T-cell (primary cell): ENCODE measurements at places on chromosomes 5 and 9.

GRCh38 chr5:173065155-173065554, 9.0 kb downstream of the CREBRF start:
- DNase-seq: no peak

DNA sequence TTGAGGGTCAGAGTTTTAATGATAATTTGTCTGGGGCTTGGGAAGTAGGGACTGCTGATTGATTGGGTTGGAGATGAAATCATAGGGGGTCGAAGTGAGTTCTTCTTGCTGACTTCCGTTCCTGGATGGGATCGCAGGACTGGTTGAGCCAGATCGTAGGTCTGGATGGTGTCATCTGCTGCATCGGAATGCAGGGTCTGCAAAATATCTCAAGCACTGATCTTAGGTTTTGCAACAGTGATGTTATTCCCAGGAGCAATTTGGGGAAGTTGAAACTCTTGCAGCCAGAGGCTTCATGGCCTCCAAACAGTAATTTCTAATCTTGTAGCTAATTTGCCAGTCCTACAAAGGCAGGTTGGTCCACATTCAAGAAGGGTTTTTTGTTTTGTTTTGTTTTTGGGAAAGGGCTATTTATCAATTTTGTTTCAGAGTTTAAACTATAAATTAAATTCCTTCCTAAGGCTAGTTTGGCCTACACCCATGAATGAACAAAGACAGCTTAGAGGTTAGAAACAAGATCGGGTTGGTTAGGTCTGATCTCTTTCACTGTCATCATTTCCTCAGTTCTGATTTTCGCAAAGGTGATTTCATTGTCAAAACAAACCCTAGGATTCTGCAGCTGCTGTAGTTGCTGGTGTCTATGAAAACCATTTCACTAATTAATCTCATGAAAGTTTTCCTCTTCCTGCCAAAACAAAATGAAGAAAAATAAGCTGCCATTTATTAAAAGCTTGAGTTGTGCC, 388.0 kb downstream of the TMEM232 start:
- no peak for DNase-seq

GRCh38 chr5:139797856-139798510, 2.4 kb downstream of the PSD2 start:
- no peak for DNase-seq

- no peak for DNase-seq
These were observed 355.1 kb upstream of the RFX3 start for GRCh38 chr9:3880851-3881250.

DNA sequence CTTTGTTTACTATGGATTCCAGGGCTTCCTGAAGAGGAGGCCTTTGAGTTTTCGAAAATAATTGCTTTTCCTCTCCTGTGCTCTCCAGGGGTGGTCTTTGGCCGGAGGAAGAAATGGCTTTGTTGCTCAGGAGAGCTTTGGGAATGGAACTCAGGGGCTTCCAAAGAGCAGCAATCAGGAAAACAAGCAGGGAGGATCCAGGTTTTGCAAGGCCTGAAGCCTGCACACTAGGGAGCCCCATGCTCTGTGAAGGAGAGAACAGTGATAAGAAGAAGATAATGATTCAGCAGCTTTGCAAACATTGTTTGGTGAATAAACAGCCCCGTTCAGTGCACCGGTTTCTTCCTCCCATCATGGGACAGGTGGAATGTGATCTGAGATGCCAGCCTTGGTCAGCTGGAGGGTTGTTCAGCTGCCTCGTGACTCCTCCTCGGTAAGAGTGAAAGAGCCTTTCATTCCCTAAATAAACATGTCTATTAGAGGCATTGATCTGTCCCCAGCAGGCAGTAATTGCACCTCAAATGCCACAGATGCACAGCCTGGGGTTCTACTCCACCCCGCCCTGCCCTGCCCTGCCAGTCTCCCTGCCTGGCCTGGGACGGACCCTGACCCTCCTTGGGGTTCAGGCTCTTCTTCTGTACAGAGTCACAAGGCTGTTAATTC, 11.5 kb upstream of the ALDH1B1 start:
- no peak for DNase-seq

GRCh38 chr5:170293273-170293672, 4.3 kb downstream of the LCP2 start:
- DNase-seq: no peak

DNA sequence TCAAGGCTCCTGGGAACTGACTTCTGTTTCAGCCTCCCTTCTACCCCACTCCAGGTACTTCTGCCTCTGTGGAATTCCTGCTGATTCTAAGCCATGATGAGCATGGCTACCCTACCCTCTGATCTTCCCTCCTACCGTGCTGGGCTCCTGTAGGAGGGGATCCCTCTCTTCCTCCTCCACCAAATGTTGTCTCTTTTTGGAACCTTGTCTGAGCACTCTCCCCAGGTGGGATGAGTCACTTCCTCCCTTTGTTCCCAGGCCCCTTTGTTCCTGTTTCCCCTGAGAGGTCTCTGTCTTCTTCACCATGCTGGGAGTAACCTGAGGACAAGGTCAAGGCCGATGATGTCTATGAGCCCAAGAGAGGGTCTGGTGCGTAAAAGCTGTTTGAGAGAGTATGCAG, 213.2 kb downstream of the GABBR2 start:
- DNase-seq: no peak

DNA sequence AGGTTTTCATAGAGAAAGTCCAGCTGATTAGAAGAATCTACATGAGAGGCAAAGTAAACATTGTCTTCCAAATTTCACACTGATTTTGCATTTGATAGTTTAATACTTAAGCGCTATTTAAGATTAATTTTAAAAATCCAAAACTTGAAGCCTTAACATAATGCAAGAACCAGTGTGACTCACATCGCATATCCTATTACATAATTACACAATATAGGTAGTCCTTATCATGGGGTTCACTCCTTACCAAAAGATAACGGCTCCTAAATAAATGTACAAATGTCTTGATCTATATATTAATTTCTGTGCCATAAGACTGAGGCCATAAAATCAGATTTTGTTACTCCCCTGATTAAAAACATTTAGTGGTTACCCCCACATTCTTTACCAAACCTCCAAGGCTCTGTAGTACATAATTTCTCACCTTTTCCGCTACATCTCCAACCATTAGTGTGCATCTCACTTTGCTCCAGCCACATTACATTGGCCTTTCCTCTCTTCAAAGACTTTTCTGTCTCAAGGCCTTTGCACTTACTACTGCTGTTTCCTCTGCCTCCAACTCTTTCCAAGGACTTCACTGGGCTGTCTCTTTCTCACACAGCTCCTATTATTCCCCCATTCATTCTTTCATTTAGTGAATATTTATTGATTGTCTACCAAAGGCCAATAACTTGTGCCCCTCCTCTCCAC, 1.0 kb downstream of the RIOK2 start:
- no peak for DNase-seq

GRCh38 chr5:81195335-81195929, 37.7 kb upstream of the CKMT2 start:
- DNase-seq: no peak

DNA sequence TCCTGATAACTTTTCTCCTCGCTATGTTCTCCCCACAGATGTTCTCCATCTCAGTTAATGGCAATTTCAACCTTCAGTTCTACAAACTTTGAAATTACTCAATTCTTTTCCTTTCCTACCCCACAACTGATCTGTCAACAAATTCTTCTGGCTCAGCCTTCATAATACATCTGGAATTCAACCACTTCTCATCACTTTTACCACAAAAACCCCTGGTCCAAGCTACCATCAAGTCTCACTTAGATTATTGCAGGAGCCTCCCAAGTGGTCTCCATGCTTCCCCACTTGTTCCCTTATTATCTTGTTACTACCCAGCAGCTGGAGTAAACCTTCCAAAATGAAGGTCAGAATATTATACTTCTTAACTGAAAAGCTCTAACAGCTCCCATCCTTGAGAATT, 110.1 kb downstream of the FBN2 start:
- DNase-seq: no peak

DNA sequence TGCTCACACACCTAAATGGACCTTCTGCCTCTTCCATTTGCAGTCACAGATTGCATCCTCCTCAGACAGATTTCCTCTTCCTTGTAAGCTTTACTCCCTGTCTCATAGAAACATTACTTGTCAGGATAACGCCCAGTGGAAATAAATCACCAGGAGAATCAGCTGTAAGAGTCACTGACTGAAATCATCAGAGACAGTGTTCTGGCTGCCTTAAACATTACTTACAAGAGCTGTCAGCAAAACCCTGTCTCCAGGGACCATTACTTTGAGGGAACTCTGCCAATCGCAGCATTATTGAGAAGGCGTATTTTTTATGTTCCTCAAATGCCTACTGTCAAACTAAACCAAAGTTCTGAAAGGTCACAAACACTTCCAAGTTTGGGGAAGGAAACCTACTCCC, 5.9 kb downstream of the DPYSL3 start:
- no peak for DNase-seq

DNA sequence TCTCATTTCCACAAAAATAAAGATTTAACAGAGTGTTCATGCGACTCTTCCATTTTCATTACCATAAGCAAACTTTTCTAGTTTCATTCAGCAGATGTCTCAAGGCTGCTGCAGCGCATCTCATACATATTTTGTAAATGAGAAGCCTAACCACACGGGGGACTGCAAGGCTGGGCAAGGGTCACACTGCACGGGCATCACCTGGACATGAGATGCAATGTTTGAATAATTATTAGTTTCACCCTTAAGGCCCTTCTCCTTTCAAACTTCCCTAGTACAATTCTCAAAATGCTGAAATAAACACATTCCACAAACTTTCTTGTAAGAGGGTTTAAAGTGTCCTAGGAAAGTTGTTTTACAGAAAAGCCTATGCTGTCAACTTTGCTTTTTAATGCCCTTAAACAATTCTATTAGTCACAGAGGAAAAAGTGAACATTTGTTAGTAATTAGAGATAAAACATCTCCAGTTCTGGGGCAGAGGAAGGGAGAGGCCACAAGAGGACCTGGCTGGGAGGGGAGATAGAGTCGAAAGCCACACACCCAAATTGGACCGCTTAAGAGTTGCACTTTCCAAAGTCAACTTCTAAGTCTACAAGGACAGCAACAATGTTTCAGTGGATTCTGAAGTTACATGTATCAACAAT, 1.3 kb downstream of the DENND1A start:
- no peak for DNase-seq

DNA sequence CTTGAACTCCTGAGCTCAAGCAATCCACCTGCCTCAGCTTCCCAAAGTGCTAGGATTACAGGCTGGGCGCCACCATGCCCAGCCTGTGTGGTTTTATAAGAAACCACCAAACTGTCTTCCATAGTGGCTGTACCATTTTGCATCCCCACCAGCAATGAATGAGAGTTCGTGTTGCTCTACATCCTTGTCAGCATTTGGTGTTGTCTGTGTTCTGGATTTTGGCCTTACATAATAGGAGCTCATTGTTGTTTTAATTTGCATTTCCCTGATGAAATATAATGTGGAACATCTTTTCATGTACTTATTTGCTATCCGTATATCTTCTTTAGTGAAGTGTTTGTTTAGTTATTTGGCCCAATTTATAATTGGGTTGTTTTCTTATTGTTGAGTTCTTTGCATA, 29.8 kb downstream of the PHF2 start:
- no peak for DNase-seq
